ENCODE measurements at places on chromosomes 16 and 17.

DNA sequence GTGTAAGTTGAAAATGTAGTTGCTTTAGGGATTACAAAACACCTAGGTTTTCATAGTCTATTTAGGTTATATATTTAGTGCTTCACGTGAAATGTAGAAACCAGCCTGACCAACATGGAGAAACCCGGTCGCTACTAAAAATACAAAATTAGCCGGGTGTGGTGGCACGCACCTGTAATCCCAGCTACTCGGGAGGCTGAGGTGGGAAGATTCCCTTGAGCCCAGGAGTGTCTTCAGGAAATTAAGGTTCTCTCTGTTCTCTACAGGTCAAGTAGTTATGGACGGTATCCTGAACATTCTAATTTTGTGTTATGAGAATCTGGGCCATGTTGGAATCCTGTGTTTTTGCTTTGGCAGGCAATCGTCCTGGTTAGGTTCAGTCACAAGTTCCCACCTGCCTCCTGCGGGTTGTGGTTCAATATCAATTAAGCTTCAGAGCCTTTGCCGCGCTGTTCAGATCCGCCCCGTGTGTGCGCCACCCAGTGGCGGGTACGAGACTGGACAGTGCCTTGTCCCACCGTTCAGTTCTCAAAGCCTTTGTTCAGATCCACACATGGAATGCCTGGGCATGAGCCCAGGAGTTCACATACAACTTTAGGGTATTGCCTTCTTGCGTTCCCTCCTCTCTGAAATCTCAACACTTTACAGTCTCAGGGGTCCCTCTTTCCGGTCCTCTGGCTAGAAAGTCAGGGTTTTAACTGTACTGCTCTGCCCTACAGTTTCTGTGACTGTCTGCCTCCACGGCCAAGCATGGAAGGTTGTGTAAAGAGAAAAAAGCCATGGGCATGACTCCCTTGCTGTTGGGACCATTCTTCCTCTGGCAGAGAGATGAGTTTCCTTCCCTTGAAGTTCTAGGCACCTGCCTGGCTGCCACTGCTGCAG is 41.7 kb downstream of the HEATR6 start:
- DNase-seq, result peak; percentile 84

DNA sequence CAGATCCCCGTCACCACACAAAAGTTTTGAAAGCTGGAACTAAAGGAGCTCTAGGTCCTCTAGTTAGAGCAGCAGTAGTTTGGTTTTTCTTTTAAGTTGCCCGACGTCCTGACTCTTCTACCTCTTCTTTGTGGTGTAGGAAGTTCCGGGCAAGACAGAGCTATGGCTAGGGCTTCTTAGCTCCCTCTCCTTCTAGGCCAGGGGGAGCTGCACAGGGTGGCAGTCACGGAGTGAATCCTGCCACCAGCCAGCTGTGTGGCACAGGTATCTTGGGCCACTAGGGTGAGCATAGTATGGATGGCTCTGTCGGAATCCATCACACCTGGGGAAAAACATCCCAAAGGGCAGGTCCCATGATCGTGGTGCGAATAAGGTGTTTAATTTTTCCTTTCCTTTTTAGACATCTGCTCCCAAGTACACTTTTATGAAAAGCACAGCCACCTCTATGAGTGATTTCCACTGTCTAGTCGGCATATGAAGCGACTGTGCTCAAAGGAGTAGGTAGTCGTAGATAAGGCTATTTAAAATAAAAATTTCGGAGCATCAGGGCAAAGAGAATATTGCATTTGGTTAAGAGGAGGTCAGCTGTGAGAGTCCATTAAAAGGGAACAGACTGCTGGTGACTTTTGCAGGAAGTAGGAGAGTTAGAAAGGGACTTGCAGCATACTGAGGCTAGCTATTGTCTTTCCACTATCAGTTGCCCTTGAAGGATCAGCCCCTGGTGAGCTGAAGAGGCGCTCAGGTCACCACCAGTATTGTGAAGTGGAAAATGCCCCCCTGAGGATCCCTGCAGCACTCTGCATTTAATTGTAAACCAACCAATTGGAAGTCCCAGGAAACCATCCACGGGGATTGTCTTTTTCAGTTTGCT is 2.1 kb downstream of the PRKCA start:
- DNase-seq, result peak; percentile 15

DNA sequence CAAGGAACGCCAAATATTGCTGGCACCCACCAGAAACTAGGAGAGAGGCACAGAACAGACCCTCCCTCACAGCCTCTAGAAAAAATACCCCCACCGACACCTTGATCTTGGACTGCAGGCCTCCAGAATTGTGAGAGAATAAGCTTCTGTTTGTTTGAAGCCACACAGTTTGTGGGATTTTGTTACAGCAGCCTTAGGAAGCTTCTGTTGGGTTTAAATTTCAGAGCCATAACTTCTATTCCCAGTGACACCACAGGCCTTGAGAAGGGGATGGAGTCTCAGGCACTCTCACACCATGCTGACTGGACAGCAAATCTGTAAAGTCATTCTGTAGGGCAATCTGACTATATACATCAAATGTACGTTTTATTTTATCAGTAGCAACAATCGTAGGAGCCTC is 38.6 kb downstream of the RNF112 start:
- DNase-seq, result no peak

- DNase-seq, result peak; percentile 76
Observed at GRCh38 chr17:28725660-28726225, 290 bp downstream of the TLCD1 start.

DNA sequence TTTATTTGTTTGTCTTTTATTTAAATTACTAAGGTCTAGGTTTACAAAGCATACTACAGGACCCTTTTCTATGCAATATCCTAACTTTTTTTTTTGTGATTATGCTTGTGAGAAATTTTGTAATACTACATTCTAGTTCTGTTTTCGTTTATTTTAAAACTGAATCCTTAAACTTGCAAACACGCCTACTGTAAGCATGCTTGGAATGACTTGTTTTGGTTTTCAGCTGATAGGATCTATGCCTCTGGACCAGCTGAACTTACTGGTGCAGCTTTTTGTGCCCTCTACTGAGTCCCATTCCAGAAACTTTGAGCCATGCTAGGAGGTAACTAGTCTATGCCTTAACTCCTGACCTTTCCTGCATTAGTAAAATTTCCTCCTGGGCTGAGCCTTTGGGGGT is 6.0 kb downstream of the PDP2 start:
- DNase-seq, result no peak

DNA sequence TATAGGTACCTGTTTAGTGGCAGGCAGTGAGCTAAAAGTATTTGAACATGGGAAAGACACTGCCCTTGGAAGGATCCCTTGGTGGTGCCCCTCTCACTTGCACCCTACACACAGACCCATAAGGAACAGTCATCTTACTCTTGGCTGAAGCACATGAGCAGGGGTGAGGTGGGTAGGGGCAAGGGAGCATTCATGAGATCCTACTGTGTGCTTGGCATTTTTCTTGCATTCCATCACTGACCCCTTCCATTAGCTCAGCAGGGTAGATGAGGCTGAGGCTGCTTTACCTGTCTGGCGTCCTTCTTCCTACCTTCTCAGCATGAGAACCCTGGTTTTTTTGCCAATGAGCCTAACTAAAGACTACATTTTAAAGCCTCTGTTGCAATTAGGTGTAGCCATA is 48.3 kb downstream of the CCT6B start:
- DNase-seq, result no peak

- no peak for DNase-seq
Observed at GRCh38 chr16:74169066-74169465, 127.5 kb upstream of the PSMD7 start.

- no peak for DNase-seq
Observed at GRCh38 chr16:20614186-20615141, 38.3 kb upstream of the ACSM2B start.

- no peak for DNase-seq
Observed at GRCh38 chr16:84198401-84198800, 7.4 kb downstream of the ADAD2 start.

DNA sequence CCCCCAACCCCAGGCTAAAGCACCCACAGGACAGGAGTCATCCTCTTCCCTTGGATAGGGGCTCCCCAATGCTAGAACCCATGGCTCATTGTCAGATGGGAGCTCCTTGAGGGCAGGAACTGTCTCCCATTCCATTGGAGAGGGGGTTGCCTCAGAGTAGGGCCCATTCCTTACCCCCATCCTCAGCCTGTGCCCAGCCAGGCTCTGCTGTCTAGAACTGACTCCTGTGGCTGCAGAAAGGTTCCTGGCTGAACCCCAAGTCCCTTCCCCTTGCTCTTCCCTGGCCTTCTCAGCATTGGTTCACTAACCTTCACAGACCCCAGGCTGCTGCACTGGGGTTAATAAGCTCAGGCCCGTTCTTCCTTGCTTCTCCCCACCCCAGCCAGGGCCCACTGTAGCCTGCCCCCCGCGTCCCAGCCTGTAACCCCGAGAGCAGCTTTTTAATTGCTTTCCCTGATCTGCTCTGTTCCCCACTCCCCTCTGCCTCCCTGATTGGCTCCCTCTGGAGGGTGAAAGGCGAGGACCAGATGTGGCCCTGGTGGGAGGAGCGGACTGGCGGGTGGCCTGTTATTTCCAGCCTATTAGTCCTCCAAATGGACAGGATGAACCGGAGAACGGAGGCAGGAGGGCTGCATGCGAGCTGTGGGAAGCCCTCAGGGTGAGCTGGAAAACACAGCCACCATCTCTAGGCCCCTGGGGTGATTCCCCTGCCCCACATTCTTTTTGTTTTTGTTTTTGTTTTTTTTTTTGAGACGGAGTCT is 6.0 kb upstream of the GFAP start:
- no peak for DNase-seq

GRCh38 chr17:51901242-51901641 is 257.3 kb downstream of the CA10 start:
- no peak for DNase-seq

- no peak for DNase-seq
Observed at GRCh38 chr16:52090080-52090479, 456.9 kb downstream of the TOX3 start.

GRCh38 chr16:66608241-66609138 is 4.0 kb downstream of the CMTM3 start:
- DNase-seq, result peak; percentile 95

DNA sequence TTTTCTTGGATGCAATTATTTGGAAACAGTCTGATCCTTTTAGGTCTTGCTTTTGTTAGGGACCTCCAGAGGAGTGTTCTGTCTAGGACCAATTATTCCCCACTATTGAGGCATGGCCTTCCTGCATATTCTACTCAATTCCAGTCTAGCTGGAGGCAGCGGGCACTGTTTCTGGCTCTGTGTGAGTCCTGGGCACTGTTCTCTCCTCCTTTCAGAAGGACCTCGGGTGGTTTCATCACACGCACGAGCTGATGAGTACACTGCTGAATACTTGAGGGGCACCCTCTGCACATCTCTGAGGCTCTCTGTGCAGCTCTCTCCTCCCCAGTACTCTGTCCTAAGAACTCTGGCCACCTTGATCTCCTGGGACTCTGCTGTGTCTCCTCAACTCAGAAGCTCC is 30.7 kb downstream of the DYNLL2 start:
- DNase-seq, result no peak

GRCh38 chr16:59719121-59719520 is 985.0 kb upstream of the GOT2 start:
- DNase-seq, result no peak

GRCh38 chr17:78168242-78168902 is at the start of gene SYNGR2:
Gene SYNGR2 (plus strand): TSS chr17:78168581. CDS start chr17:78168617, 36 bp downstream.
- peak; percentile 78 for DNase-seq

DNA sequence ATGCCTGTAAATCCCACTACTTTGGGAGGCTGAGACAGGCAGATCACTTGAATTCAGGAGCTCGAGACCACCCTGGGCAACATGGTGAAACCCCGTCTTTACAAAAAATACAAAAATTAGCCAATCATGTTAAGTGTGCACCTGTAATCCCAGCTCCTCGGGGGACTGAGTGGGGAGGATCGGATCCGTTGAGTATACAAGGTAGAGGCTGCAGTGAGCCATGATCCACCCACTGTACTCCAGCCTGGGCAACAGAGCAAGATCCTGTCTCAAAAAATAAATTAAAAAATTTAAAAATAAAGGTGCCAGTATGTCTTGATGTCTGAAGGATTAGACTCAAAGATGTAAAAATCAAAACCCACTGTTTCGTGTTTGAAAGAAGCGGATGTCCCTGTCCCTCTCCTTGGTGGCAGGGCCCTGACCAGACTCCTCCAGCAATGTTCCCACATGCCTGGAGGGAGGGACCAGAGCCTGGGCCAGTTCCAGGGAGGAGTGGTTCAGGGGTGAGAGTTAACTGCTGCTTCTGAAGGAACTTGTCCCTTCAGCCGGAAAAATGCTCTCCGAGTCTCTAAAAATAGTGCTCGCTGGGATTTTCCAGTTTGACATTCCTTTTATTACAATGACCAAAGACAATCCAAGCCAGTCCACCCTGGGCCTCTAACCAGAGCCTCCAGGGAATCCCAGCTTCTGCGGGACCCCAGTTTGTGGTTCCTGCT is 9.4 kb upstream of the CMTM4 start:
- no peak for DNase-seq

DNA sequence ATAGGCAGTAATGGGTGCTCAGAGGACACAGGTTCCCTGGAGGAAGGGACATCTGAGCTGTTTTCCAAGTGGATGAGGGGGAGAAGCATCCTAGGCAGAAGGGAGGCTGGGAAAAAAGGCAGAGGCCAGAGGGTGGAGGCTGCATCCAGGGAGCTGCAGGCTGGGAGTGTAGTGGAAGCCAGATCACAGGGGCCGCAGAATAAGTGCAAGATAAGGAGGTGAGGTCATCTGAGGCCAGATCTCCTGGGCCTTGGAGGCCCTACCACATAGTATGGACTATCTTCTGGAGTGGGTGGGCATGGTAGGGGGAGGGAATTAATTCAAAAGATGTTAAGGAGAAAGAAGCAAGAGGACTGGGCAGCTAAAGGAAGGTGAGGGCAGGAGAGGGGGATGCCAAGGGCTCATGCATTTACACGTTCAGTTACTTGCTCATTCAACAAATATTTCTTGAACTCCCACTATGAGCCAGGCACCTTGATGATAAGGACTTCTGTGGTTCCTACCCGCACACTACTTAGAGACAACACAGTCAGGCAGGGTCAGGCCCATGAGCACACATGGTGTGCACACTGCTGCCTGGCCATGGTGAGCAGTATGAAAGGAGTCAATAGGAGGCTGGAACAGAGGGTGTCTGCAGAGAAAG is 2.4 kb upstream of the RIPOR1 start:
- no peak for DNase-seq

GRCh38 chr17:29589524-29590410 is at the start of gene GIT1:
Gene GIT1 (minus strand): TSS chr17:29589648. CDS start chr17:29589378, 270 bp downstream.
- DNase-seq, result peak; percentile 85

- no peak for DNase-seq
Observed at GRCh38 chr17:45834471-45835396, 9.9 kb upstream of the SPPL2C start.

DNA sequence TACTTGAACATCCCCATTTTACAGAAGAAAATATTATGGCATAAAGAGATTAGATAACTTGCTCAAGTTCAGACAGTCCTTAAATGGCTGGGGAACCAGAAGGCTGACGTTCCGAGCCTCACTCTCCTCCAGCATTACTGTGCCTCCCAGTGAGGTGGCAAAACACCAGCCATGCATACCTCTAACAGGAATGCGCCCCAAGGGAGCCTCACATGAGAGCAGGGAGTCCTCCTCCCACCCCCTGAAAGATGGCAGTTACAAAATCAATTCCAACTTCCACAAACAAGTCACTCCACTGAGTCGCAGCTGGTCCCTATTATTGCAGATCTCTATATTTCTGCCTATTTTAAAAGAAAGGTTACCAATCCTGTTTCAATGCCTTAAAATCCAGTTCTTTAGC is 55.5 kb downstream of the ANKFY1 start:
- DNase-seq, result no peak

All from KBM-7 (cell line).